Stimulated activated CD4-positive, alpha-beta T cell treated with anti-CD3 and anti-CD28 coated beads, Interleukin-4, amount 100 ng/mL, for 4 hours (primary cell): ENCODE measurements at places on chromosomes 7 and 10.

- DNase-seq: no peak
Observed at GRCh38 chr10:95431900-95432342, 129.2 kb downstream of the SORBS1 start.

DNA sequence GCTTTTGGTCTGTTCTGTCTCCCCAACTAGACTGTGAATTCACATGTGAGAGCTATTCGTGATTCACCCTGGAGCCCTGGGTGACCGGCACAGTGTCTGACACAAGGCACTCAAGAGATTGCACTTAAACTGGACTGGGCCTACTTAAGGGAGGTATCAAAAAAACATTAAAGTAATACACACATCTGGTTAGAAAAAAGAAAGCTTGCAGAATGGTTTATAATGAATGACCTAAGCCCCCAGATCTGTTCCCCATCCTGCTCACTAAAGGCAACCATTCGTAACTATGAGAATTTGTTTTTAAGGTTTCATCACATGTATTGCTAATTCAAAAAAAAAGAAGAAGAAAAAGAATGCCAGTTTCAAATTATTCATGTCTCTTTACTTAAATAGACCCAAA lies 74.5 kb downstream of the DGKI start:
- DNase-seq: no peak

DNA sequence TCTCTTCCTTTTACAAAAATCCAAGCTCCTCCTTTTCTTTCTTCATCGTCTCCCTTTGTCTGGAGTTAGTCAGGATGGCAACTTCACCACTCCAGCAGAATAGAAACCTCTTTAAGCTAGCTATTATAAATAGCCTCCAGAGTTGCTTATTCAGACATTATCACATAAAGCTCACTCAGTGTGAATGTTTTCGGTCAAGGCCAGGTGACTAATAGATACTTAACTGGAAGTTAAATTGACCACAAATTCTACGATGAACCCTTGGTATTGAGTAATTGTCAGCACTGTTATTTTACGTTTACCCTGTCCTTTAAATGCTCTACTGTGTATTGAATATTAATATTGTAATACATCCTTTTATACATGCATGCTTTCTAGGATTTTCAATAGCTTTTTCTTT lies 340.4 kb downstream of the OTUD1 start:
- no peak for DNase-seq

DNA sequence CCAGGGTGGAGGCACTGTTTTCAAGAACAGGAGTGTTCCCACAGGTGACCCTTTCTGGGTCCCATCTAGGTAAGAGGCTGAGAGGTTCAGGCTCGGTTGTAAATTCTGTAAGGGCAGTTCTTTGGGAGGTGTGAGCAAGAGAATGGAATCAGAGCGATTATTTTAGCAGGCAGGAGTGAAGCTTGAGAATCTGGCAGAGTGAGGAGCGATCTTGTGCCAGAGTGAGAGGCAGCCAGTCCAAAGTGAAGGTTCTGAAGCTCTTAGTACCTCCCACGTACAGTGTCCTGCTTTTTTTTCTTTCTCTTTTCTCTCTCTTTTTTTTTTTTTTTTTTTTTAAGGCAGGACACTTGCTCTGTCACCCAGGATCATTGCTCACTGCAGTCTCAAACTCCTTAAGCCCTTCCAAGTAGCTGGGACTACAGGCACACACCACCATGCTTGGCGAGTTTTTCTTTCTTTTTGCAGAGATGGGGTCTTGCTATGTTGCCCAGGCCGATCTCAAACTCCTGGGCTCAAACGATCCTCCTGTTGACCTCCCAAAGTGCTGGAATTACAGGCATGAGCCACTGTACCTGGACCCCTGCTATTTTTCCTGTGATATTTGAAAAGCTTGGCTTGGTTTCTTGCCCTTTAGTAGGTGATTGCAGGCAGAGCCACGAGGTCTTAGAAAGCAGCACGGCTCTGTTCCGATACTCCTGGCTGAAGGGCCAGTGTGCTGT lies 10.9 kb downstream of the POR start:
- no peak for DNase-seq

DNA sequence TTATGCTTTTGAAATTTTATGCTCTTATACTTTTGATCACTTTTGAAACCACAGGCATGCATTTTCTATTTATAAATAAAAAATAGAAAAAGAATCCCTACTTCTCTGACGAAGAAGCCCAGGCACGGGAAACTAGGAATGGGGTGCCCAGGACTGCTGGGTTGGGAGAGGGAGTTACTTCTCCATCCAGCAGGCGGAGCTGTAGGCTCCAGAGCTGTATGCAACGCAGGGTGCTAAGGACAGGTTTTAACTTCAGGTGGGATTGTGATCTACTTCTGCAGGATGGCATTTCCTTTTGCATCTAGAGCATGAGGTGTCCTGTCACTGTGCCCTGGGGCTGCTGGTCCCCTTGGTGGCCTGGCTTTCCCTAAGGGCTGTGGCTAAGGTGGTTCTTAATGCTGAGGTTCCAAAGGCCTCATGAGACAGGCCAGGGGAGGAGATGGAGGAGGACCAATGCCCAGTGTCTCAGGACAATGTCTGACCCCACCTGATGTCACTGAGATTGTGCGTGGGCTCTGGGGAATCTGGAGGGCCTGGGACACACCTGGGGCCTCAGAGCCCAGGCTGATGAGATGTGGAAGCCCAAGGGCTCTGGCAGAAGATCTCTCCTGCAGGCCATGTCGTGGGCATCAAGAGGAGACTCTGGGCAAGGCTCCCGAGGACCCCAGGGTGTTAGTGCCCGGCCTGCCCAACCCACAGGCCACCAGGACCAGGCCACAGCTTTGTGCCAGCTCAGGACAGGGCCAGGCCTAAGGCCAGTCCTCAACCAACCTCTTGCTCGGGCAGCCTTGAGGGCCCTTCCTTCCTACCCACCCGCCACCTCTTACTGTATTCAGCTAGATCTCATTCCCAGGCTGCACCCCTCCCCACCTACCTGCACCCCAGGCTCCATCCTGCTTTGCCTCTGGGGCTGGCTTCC lies 507 bp downstream of the CCDC201 start:
- no peak for DNase-seq

DNA sequence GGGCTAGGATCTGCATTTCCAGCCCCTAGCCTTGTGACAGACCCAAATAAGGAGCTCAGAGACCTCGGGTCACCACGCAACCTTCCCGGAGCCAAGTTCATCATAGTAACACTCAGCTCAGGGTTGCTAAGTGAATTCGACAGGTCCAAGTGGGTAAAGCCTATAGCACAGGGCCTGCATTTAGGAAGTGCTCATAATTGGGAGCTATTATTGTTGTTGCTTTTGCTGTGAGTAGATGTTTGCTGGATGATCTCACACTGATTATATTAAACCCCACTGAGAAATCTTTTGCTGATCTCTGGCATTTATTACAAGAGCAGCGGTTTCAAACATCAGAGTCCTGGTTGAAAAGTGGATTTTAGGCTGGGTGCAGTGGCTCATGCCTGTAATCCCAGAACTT lies 20.3 kb upstream of the SAR1A start:
- DNase-seq: no peak
